ENCODE measurements at places on chromosomes 2 and 18. TPM values are rescaled to one million over a fixed set of nuclear protein-coding genes. Genes with fewer than 3 reads are reported as not detected.

Gene SERPINB13
- 21.2 TPM for total RNA-seq

Gene SEMA4F
- total RNA-seq = 3.2 TPM

Gene HOXD13
- total RNA-seq = not detected

Gene CRYBA2
- total RNA-seq = not detected

Gene SOWAHC
- 20.8 TPM for total RNA-seq

Gene DRC1
- not detected for total RNA-seq

Gene STPG4
- total RNA-seq = not detected

Gene GPR45
- total RNA-seq = not detected

Gene IL36G
- total RNA-seq = 4.4 TPM

Gene PRSS56
- not detected for total RNA-seq

Gene FAHD2B
- 10.1 TPM for total RNA-seq
